Amniotic stem cell (primary cell): ENCODE measurements at places on chromosomes 3 and 15.

DNA sequence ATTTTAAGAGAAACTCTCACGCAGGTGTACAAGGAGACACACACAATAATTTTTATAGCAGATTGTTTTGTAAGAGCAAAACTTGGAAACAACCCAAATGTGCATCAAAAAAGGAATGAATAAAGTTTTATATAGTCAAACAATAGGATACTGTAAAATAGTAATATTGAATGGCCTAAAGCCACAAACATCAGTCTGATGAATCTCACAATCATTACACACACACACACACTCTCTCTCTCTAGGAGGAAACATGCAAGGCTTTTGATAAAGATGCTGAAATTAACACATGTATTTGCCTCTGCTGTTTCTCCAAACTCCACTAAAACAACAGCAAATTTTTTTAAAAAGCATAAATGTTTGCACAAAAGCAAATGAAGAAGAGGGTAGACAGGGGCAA is 37.3 kb downstream of the ADIPOQ start:
- no peak for DNase-seq

DNA sequence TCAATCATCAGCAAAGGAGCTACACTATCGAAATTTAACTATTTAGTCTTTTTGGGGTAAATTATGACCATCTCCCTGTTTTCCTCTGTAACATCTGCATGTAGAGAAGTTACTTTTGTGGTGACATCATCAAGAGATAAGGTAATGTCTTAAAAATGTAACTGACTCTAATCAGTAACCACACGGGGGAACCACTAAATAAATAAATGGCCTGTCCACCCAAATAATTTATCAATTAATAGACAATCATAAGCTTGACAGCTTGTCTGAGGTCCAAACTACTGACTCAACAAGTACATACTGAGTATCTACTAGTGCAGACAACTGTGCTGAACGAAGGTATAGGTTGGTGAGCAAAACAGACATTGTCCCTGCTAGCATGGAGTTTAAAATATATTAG is 219.3 kb downstream of the SLC9A9 start:
- DNase-seq, result no peak

- no peak for DNase-seq
These were observed 137.1 kb upstream of the TSC22D2 start for GRCh38 chr3:150270883-150271590.

DNA sequence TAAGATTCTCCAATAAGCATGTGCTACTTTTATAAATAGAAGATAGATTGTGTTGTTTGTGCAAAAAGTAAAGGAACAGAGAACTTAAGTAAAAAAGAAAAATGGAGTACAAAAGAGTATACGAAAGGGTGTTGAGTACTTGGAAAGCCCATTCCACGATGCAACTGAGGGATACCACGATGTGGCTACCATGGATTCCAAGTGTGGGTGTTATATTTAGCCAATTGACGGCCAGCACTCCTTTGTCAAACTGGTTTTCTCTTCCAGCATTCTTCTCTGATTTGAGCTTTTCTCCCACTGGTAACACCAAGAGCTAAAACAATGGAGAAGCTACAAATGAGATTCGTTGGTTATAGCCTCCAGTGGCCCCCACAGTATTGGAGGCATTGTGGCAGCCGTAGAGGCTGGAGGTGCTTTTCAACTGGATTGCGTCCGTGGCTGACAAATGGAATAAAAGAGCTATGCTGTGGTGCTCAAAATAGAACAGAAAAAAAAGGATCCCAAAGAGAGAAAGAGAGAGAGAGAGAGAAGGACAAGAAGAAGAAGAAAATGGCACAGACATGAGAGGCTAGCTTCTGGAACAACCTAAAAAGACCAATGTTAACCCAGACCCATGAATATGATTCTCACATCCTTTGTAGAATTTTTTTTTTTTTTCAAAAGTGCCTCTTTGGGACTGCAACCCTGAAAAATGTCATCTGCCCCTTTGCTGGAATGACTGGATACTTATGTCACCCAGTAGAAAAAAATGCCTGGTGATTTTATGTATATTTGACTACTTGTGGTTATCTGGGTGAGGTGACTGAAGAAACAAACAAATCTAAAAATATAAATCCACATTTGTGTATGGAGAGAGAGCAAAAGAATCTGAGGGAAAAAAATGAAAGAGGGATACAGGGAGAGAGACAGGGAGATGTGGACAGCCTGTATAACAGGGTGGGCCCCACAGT is 345.1 kb downstream of the RORA start:
- no peak for DNase-seq

DNA sequence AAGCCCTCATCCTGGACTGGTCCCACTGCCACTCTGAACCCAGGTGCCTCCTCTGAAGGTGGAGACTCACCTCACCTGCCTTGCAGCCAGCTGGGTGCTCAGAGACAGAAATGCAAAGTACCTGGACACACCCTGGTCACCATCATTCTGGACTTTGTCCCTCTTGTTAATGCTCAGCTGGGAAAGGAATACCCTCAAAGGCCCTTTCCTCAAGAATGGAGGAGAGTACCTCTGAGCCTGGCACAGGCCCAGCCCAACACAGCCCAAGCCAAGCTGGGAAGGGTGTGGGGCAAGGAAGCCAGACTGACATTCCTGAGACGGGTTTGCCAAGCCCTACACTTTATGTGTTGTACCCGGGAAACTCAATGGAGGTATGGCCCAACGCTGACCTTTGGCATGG is 983 bp upstream of the ALAS1 start:
- DNase-seq, result no peak

DNA sequence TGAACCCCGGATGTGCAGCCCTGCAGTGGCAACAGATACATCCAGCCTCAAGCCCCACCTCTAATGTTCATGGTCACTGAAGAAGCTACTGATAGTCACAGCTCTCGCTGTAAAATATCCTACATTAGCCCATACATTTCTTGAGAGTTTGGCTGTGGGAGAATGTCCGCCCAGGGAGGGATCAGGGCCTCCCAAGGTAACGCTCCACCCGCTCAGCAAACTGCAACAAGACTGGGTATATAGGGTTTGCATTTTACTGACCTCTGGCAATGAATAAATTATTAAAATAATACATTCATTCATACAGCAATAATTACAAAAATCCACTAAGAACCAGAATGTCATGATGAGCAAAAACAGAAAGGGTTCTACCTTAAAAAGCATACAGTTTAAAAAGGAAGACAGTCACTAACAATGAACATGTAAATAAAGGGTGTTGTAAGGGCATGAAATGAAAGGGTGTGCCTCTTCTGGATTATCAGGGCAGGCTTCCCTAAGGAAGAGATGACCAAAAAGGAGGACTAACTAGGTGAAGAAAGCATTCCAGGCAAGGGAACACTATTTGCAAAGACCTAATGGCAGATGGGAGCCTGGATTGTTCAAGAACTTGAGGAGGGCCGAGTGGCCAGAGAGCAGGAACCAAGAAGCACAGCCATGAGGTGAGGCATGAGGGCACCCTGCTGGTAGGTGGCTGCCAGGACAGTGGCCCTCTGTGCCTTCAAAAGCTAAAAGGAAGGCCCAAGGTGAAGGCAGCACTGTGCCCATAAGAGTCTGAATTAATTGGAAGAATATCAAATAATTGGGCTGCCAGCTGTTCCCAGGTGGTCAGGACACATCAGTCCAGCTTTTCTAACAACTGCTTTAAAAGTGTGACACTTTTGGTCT is 28.1 kb upstream of the CTDSPL start:
- no peak for DNase-seq

GRCh38 chr3:105518806-105519418 is 152.2 kb downstream of the ALCAM start:
- peak; percentile 35 for DNase-seq

DNA sequence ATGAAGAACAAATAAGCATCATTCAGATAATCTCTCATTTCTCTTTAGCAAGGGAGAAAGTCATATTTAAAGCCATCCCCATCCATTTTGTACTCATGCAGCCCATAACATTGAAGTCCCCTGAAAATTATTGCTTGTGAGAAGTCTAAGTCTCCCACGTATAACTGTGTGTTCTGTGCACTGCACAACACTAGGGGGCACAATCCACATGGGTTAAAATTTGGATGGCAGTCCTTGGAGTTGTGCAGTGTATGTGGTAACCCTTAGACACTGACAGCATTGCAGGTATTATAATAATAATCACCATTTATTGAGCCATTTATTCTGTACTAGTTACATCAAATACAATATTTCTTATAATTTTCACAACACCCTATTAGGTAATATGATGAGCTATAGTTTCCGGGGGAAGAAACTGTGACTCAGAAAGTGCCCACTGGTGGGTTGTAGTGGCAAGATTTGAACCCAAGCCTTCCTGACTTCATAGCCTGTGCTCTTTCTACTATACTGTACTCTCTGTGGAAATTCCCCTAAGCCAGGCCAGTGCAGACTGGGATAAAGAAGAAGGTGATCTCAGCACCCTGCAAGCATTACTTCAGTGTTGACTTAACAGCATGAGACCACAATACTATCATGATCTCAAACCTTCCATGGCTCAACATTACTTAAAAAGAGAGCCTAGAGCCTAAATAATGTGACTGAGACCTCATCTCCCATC is 15.7 kb downstream of the KCNAB1 start:
- no peak for DNase-seq

DNA sequence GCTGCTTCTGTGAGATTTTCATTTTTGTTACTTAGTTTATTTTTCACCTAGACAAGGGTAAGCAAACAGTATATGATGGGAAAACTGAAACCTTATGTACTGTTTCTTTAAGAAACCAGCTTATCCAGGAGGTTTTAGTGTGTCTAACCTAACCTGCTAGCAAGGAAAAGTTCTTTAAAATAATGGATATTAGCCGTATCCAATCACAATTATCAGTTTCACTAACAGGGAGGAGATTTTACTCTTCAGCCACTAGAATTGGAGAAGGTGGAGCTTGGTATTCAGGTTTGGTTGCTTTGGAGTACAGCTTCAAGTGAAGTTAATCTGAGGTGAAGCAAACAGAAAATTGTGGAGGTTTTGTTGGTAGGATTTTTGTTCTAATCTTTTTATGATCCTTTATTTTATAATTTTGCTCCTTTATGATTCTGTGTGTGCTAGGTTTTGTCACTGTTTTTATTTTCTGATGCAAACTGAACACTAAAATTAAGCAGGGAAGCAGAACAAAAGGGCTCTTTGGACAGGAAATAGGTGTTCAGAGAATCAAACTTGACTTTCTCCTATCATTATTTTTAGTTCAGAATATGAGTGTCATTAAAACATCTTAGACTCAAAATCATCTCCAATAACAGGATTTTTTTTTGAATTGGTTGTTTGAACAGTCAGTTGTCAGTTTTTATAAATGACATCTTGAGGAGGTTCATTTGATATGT is 13.0 kb downstream of the ZFAND6 start:
- DNase-seq, result peak; percentile 81
